GM12878 (cell line): ENCODE measurements at places on chromosomes 12 and 14. TPM values are rescaled to one million over a fixed set of nuclear protein-coding genes. Genes with fewer than 3 reads are reported as not detected.

The CLSTN3 gene
- 17.1 and 24.7 TPM in 2 replicates for total RNA-seq

The RPS26 gene
- 75.5 and 86.4 TPM in 2 replicates for total RNA-seq

The PCNX1 gene
- 34.3 and 40.3 TPM in 2 replicates for total RNA-seq

GRCh38 chr12:63440048-63440447 lies 228.2 kb downstream of the DPY19L2 start:
- H3K4me1 ChIP-seq, result no peaks in the 10 kb centered on the region
- H3K27ac ChIP-seq, result no peak overlapping the region
- H3K4me3 ChIP-seq, result no peak overlapping the region

GRCh38 chr14:68495101-68496039 lies 297.5 kb downstream of the ZFP36L1 start:
- H3K36me3 ChIP-seq, result no peaks in the 10 kb centered on the region
- peaks cover 24% of the 10 kb centered on the region for H3K4me1 ChIP-seq
- peak; percentile 83 for DNase-seq
- H3K4me3 ChIP-seq, result no peak overlapping the region

DNA sequence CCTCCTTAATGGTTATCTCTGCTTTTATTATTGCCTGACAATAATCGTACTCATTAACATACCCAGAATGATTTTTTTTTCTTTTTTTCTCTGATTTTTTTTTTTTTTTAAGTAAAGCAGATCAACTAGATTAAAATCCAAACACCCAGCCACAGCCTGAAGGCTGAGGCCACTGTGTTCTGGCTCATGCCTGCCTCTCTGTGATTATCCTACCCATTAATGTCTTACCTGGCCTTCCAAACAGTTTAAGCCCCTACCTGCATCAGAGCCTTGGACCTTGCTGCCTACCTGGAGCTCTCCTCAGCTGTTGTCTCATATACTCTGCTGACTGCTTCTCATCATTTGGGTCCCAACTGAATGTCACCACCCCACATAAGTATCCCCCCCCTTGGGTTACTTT lies 6.8 kb upstream of the TMED10 start:
- H3K4me1 ChIP-seq, result peaks cover 21% of the 10 kb centered on the region
- H3K4me3 ChIP-seq, result no peak overlapping the region
- no peak overlapping the region for H3K27ac ChIP-seq
- no peak for DNase-seq
- no peaks in the 10 kb centered on the region for H3K36me3 ChIP-seq

DNA sequence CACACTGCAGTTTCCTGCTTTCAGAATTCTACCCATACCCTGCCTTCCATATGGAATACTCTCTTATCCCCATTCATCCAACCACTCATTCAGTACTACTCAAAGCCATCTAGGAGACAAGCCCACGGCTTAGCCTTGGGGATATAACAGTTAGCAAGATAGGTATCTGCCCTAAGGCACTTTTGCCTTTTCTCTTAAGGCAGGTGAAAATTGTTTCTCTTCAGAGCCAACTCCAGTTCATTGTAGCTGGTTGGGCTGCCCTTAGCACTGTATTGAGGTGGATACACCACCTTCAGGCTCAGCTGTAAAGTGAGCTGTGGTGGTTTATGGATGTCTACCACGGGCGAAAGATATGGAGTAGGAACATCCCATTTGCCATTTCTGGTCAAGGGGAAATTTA lies 729.7 kb upstream of the TBX3 start:
- no peak for DNase-seq
- no peak overlapping the region for H3K27ac ChIP-seq
- H3K27me3 ChIP-seq, result no peaks in the 10 kb centered on the region
- no peaks in the 10 kb centered on the region for H3K36me3 ChIP-seq

GRCh38 chr12:57262126-57262822 lies 11.3 kb upstream of the STAC3 start:
- H3K4me1 ChIP-seq, result no peaks in the 10 kb centered on the region
- no peak overlapping the region for H3K27ac ChIP-seq
- H3K27me3 ChIP-seq, result no peaks in the 10 kb centered on the region
- no peak overlapping the region for H3K4me3 ChIP-seq
- H3K36me3 ChIP-seq, result no peaks in the 10 kb centered on the region; the same call in 1 of the 2 replicates

GRCh38 chr14:104256025-104256424 lies 117.6 kb downstream of the KIF26A start:
- no peaks in the 10 kb centered on the region for H3K4me1 ChIP-seq
- H3K36me3 ChIP-seq, result no peaks in the 10 kb centered on the region
- no peak for DNase-seq
- no peak overlapping the region for H3K4me3 ChIP-seq
- H3K27me3 ChIP-seq, result no peaks in the 10 kb centered on the region

DNA sequence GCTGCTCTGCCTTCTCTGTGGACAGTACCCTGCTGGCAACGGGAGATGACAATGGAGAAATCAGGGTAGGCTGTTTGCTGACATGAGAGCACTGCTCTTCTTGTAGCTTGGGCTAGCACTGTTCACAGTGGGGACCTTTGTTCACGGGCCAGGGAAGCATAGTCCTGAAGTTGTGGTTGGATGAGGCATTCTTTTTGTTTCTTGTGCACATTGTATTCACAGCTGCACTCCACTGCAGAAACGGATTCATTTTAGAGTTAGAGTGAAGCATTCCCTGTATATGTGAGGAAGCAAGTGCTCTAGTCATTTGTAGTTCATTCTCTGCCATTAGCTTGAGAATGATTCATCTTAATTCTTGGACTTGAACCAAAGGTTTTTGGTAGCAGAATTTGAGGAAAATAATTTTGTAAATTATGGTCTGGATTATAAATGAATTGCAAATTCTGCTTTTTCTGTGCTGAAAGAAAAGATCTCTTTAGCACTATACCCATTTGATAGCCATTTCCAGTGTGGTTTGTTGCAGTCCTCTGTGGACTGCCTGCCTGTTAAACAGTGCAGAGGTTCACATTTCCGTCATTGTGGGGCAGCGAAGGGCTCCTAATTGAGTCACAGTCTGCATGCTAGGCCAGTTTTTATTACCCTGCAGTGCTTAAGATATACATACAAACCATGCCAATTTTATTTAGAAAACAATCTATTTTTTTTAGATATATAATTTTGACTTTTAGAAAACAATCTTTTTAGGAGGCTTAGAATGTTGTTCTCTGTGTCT lies 80.6 kb downstream of the APAF1 start:
- H3K4me3 ChIP-seq, result no peak overlapping the region
- H3K4me1 ChIP-seq, result no peaks in the 10 kb centered on the region
- H3K27me3 ChIP-seq, result no peaks in the 10 kb centered on the region
- no peak overlapping the region for H3K27ac ChIP-seq
- no peak for DNase-seq

- H3K36me3 ChIP-seq, result no peaks in the 10 kb centered on the region
- H3K4me1 ChIP-seq, result no peaks in the 10 kb centered on the region
- DNase-seq, result no peak
- no peak overlapping the region for H3K27ac ChIP-seq
- H3K27me3 ChIP-seq, result no peaks in the 10 kb centered on the region; the same call in 1 of the 2 replicates
- H3K4me3 ChIP-seq, result no peak overlapping the region
Measured at GRCh38 chr12:45601888-45602287, 127.6 kb upstream of the ARID2 start.

DNA sequence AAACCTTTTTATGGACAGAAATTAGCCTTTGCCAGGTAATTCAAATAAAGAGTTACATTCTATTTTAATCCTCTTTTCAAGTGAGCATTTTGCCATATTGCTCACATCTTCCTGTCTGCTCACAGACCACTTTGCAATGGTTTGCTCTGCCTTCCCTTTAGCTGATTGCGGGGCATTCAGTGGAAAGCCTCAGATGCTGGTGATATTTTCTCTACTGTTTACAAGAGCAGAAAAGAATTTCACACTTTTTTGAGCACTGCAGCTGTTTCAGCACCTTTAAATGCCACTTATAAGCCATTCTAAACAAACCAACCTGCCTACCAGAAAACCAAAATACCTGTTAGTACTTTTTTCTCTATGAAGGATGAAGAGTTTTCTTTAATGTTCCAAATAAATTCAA lies 195.7 kb upstream of the LRIG3 start:
- DNase-seq, result no peak
- no peaks in the 10 kb centered on the region for H3K36me3 ChIP-seq
- no peak overlapping the region for H3K4me3 ChIP-seq

DNA sequence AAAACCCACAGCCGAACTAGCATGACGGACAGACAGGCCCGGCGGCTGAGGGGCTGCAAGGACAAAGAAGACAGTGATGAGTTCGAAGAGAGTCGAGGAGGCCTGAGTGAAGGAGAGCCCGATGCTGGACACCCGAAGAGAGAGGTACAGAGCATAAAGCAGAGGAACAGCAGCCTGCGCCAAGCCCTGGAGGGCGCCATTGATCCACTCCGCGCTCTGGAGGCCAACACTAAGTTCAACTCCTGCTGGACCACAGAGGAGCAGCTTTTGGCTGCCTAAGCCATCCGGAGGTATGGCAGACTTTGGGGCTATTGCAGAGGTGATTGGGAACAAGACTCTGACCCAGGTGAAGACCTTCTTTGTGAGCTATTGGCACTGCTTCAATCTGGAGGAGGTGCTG lies 7.8 kb upstream of the PLXNC1 start:
- H3K4me3 ChIP-seq, result no peak overlapping the region
- no peak for DNase-seq
- H3K27ac ChIP-seq, result no peak overlapping the region
- H3K36me3 ChIP-seq, result no peaks in the 10 kb centered on the region

DNA sequence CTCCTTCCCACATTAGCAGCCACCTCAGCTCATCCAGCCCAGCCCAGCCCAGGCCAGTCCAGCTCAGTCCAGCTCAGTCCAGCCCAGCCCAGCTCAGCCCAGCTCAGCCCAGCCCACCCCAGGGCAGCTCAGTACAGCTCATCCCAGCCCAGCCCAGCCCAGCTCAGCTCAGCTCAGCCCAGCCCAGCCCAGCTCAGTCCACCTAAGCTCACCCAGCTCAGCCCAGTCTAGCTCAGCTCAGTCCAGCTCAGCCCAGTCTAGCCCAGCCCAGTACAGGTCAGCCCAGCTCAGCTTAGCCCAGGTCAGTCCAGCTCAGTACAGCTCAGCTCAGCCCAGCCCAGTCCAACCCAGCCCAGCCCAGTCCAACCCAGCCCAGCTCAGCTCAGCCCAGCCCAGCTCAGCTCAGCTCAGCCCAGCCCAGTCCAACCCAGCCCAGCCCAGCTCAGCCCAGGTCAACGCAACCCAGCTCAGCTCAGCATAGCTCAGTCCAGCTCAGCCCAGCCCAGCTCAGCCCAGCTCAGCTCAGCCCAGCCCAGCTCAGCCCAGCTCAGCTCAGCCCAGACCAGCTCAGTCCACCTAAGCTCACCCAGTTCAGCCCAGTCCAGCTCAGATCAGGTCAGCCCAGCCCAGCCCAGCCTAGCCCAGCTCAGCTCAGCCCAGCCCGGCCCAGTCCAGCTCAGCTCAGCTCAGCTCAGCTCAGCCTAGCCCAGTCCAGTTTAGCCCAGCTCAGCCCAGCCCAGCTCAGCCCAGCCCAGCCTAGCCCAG lies 63.0 kb downstream of the TMEM121 start:
- H3K27ac ChIP-seq, result no peak overlapping the region
- DNase-seq, result no peak
- H3K4me1 ChIP-seq, result peaks cover 7% of the 10 kb centered on the region
- no peaks in the 10 kb centered on the region for H3K36me3 ChIP-seq
- H3K27me3 ChIP-seq, result no peaks in the 10 kb centered on the region

DNA sequence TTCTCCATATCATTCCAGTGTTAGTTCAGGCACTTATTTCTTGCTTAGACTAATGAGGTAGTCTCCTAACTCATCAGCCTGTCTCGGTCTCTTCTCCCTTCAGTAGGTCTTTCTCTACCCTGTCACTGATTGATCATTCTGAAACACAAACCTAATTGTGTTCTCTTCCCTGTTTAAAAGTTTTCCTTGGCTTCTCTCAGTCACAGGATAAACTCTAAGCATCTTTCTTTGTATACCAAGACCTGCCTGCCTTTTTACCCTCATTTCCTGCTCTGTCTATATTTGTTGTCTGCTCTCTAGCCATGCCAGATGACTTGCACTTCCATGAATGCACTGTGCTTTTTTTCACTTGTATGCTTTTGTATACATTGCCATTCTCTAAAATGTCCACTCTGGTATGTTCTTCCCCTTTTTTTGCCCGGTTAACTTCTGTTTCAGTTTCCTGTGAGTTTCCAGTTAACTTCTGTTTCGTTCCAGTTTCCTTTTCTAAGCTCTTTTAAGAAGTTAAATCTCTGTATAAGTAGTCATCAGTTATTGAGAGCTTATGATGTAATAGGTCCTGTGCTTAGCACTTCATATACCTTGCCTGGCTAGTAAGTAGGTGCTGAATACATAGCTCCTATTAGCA lies 12.8 kb downstream of the DIP2B start:
- peak overlapping the region; percentile 75 for H3K27ac ChIP-seq
- H3K4me3 ChIP-seq, result peak overlapping the region; percentile 15; the same call in 1 of the 2 replicates
- peaks cover 66% of the 10 kb centered on the region for H3K4me1 ChIP-seq
- no peaks in the 10 kb centered on the region for H3K27me3 ChIP-seq

GRCh38 chr12:80838024-80838658 lies 99.6 kb downstream of the LIN7A start:
- 0 out of 2 replicates have a peak, but pooled peaks cover 2% of the 10 kb centered on the region for H3K4me1 ChIP-seq
- H3K36me3 ChIP-seq, result no peaks in the 10 kb centered on the region
- no peak overlapping the region for H3K27ac ChIP-seq
- DNase-seq, result no peak

GRCh38 chr12:91974541-91975085 lies 171.0 kb downstream of the BTG1 start:
- no peaks in the 10 kb centered on the region for H3K27me3 ChIP-seq
- H3K36me3 ChIP-seq, result no peaks in the 10 kb centered on the region
- H3K4me1 ChIP-seq, result no peaks in the 10 kb centered on the region

- no peak overlapping the region for H3K4me3 ChIP-seq
- no peaks in the 10 kb centered on the region for H3K36me3 ChIP-seq
- DNase-seq, result no peak
- no peak overlapping the region for H3K27ac ChIP-seq
- H3K27me3 ChIP-seq, result no peaks in the 10 kb centered on the region
Measured at GRCh38 chr12:91529829-91530228, 347.2 kb upstream of the DCN start.

DNA sequence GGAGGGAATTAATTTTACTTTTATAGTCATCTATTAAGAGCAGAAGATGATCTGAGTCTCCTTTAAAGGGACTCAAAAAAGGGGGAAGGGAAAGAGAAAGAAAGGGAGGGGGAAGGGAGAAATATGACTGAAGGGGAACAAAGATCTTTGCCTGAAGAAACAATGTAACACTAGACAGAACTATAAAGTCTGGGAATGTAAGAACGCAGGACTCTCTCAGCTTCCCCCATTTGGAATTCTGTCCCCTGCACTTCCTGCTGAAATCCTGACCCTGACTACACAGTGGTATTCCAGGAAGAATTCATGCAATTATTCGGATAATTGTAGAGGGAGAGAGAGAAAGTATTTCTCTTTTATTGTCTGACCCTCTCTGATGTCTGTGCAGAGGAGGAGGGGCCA lies 8.6 kb upstream of the HOXC11 start:
- DNase-seq, result no peak
- peaks cover 33% of the 10 kb centered on the region for H3K27me3 ChIP-seq
- no peak overlapping the region for H3K27ac ChIP-seq
- no peaks in the 10 kb centered on the region for H3K4me1 ChIP-seq
- H3K36me3 ChIP-seq, result no peaks in the 10 kb centered on the region

DNA sequence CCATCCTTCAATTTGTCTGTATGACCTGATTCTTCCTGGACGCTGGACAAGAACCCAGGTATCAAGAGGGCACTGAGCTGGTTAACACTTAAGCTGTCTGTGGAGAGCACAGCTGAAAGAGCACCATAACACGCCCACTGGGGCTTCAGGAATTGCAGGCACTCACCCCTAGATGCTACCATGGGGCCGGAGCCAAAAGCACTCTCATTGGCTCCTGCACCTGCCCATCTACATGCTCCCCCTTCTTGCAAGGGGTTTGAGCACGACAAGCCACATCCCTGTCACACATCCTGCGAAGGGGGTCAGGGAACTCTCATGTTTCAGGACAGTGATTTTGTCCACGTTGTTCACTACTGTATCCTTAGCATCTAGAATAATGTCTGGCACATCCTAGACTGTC lies 35.1 kb upstream of the TBC1D15 start:
- no peaks in the 10 kb centered on the region for H3K4me1 ChIP-seq
- H3K27me3 ChIP-seq, result no peaks in the 10 kb centered on the region; the same call in 1 of the 2 replicates
- H3K36me3 ChIP-seq, result no peaks in the 10 kb centered on the region
- H3K4me3 ChIP-seq, result no peak overlapping the region
